ENCODE measurements at places on chromosomes 7 and 10. TPM values are rescaled to one million over a fixed set of nuclear protein-coding genes. Genes with fewer than 3 reads are reported as not detected.

The NPC1L1 gene
- total RNA-seq, result 0.12 TPM

The TRPV6 gene
- 0.05 TPM for total RNA-seq

The CACNB2 gene
- total RNA-seq, result not detected

The TFPI2 gene
- total RNA-seq, result 0.34 TPM

The SNX10 gene
- 37.4 TPM for total RNA-seq

The FKBP9 gene
- total RNA-seq, result 0.84 TPM

The FKBP6 gene
- total RNA-seq, result not detected

The LRRD1 gene
- total RNA-seq, result not detected

The UNCX gene
- not detected for total RNA-seq

The LIPJ gene
- total RNA-seq, result not detected

The LYZL1 gene
- not detected for total RNA-seq

The ZNF138 gene
- total RNA-seq, result 16.8 TPM

The SNCG gene
- not detected for total RNA-seq

The ZNF804B gene
- total RNA-seq, result not detected

The TEX47 gene
- total RNA-seq, result not detected

The NPTX2 gene
- 0.09 TPM for total RNA-seq

The LHPP gene
- 13.5 TPM for total RNA-seq

The GALNT17 gene
- total RNA-seq, result not detected

The PLEKHS1 gene
- not detected for total RNA-seq

The ADARB2 gene
- total RNA-seq, result 0.60 TPM

The METTL2B gene
- 35.9 TPM for total RNA-seq

The UBTD1 gene
- total RNA-seq, result 4.1 TPM

The SRRT gene
- 140 TPM for total RNA-seq

The FAM25A gene
- total RNA-seq, result not detected

The LRGUK gene
- total RNA-seq, result 0.14 TPM

The KNDC1 gene
- total RNA-seq, result 1.2 TPM

The TMEM176B gene
- total RNA-seq, result not detected

The OPALIN gene
- not detected for total RNA-seq

The AKR1C4 gene
- total RNA-seq, result not detected

All from activated T-cell treated with anti-CD3 and anti-CD28 coated beads, Interleukin-2, amount 50 U/mL, for 72 hours (primary cell).